Right hindlimb (tissue), 1 donor: ENCODE measurements at places on chromosomes 1 and 21.

- no peak for DNase-seq
Observed at GRCh38 chr1:28890836-28891235, 23.5 kb upstream of the EPB41 start.

DNA sequence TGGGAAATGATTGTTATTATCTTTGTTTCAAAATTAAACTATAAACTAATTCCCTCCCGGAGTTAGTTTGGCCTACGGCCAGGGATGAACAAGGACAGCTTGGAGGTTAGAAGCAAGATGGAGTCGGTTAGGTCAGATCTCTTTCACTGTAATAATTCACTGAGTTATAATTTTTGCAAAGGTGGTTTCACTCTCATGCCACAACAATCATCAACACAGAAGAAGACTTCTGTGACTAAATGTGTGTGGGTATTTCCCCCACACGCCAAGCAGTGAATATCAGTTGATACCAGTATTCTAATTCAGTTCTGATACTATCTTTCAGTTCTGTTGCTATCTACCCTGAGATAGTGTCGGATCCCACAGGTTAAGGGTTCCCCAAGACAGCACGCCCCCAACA is 215.1 kb downstream of the S1PR1 start:
- DNase-seq, result no peak

- no peak for DNase-seq
Observed at GRCh38 chr1:45112661-45113060, 93.7 kb downstream of the ZSWIM5 start.

DNA sequence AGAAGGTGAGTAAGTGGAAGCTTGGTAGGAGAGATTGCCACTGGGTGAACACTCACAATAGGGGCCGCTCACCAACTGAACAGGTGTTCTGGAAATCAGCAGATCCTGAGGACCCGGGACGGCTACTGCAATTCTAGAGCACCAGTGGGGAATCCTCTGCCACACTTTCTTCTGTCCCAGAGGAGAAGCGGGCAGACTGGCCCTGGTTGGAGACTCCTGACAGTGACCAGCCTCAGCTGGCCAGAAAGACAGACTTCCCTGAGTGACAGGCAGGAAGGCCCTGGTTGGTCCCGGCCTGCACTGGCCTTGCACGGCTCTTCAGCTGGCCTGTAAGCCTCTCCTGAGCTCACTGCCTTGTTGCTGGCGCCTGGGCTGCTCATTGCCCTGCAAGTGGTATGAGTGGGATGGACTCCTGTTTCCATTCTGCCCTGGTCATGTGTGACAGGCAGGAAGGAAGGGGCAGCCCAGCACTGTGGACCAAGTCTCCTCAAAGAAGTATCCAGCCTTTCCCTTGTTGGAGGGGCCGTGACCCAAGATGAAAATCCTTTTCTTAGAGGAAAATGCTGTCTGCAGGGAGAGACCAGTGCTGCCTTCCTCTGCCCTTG is 34.5 kb downstream of the MAN1C1 start:
- DNase-seq, result peak; percentile 17

DNA sequence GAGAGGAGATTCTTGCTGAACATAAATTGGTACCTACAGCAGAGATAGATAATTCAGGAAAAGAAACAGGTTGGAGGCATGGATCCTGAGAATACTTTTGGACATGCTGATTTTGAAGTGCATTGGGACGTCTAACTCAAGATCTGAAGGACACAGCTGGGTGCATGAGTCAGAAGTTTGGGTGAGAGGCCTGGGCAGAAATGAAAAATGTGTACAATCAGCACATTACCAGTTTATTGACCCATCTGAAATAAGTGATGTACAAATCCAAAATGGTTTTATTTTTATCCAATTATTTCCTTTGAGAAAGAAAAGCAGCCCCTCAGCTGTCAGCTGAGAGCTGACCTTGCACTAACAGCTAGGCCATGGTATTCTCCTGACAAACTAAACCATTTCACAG is 975.2 kb upstream of the B3GALT2 start:
- no peak for DNase-seq

DNA sequence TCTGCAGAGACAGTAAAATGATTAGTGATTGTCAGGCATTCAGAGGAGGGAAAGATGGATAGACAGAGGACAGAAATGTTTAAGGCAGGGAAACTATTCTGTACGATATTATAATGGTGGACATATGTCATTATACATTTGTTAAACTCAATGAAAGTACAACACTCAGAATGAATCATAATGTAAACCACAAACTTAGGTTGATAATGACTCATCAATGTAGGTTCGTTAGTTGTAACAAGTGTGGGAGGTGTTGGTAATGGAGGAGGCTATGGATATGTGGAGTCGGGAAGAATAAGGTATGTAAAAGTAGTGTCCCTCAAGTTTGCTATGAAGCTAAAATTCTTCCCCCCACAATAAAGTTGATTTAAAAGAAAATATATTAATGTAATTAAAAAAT is 455.0 kb downstream of the BRINP3 start:
- DNase-seq, result no peak

GRCh38 chr1:32486463-32487113 is 21.7 kb downstream of the ZBTB8B start:
- DNase-seq, result no peak

DNA sequence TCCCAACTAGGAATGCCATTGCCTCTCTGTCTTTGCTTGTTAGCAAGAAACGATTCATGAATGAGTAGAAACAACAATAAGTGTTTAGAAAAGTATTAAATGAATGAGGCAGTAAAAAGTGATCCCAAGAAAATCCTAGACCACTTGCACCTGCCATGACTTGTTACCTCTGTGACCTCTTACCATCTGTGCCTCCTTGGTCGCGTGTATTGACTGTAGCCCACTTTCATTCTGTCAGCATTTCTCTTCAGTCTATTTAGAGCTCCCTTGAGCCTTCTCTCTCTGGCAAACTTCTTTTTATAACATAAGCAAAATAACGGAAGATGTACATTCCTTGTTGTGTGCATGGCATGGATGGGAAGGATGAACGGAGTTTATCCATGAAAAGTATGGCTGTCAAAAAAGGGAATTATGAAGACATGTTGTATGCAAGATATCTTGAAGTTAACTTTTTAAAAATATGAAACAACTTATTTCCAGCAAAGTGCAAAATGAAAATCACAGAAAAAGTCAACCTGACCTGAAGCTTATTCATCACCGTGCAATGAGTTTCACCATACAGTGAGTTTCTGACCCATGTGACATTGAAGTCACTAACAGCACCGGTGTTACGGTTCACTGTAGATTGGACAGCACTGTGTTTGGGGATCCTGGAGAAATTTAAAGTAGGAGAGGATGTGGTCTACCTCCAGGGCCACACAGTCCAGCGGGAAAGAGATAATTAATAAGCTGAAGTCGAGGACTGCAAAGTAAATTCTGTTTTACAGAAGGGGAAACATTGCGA is 47.7 kb downstream of the KCNK1 start:
- DNase-seq, result no peak

DNA sequence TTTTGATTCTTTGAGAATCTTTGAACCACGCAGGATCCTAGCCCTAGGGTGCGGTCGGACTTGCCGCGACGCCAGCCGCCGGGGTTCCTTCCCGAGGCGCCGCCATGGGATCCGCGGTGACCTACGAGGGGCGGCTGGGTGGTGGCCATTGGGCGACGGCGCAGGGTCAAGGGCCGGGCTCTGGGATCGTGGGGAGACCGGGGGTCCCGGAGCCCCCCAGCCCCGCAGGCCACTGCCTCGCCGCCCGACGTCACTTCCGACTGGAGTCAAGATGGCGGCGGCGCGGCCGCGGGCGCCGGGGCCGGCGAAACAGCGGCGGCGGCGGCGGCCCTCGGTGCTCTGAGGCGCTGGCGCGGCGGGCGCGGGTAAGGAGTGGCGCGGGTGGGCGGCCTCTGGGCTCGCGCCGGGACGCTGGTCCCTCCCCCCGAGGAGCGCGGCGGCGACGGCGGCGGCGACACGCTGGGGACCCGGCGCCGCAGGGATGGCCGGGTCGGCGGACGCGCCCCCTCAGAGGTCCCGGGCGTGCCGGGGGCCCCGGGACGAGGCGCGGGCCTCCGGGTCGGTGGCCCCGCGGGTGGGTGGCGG is at the start of gene PRDM2:
Gene PRDM2, plus strand, starts transcription at position 253 of the 585 bp plus-strand sequence. CDS start 15,418 bp downstream, outside the sequence.
- peak; percentile 70 for DNase-seq

DNA sequence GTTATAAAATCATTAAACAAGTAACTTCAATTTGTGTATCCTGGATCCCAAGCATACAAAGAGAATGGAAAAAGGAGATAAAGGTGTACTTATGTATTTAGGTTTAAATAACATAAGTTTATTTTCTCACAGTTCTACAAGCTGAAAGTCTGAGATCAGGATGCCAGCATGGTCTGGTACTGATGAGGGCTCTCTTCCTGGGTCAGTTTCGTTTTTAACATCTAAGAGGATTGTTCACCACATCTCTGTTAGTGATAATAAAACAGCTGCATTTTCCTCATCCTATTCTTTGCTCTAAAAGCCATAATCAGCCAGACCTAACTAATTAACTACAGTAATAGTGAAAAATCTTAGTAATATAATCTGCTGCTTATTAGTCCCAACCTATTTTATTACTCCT is 5.2 kb downstream of the EGLN1 start:
- DNase-seq, result no peak

GRCh38 chr1:28601696-28602095 is 9.6 kb downstream of the RAB42 start:
- DNase-seq, result no peak

- no peak for DNase-seq
Observed at GRCh38 chr1:208544053-208544452, 299.9 kb upstream of the PLXNA2 start.

GRCh38 chr1:227918736-227919135 is 29.0 kb downstream of the WNT9A start:
- DNase-seq, result no peak

- no peak for DNase-seq
Observed at GRCh38 chr1:216210081-216210480, 213.2 kb downstream of the USH2A start.

DNA sequence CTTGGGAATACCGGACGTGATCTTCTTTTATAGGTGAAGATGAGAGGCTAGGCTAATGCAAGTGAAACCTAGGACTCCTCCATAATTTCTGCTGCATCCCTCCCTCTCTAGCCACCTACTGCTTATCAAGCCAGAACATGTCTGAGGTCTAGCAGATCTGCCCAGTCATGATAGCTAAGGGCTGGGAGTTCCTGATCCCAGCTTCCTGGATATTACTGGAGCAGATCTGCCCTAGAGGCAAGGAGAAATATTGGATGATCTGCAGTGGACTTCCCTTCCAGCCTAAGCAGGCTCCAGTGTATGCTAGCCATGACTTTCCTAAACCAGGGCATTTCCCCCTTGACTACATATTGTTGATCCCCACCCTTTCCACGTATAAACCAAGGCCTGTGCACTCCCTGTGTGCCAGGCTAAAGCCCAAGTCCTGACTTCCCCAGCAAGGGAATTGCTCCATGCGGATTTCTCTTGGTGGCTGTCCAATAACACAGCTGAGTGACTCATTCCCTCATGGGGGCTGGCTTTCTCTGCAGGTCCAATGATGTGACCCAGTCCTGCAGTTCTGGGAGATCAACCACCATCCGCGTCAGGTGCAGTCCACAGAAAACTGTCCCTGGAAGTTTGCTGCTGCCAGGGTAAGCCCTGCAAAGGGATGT is 15.5 kb upstream of the SARS1 start:
- no peak for DNase-seq

DNA sequence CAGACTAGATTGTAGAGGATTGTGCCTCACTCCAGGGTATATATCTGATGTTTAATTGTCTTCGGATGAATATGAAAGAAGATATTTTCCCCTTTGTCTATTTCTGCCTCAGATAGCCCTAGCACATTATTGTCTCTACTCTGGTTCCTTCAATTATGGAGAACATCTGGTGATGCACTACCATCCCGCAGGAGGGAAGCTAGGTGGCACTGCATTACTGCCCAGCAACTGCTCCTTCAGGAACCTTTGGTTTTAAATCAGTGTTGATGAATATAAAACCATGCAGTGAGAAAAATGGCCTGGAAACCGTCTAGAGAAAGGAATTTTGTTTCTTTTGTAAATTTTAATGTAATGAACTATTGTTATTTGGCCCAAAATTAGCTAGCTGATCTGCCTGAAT is 68.5 kb downstream of the GPR88 start:
- DNase-seq, result no peak

GRCh38 chr1:228058949-228059633 is 23.4 kb upstream of the ARF1 start:
- no peak for DNase-seq

DNA sequence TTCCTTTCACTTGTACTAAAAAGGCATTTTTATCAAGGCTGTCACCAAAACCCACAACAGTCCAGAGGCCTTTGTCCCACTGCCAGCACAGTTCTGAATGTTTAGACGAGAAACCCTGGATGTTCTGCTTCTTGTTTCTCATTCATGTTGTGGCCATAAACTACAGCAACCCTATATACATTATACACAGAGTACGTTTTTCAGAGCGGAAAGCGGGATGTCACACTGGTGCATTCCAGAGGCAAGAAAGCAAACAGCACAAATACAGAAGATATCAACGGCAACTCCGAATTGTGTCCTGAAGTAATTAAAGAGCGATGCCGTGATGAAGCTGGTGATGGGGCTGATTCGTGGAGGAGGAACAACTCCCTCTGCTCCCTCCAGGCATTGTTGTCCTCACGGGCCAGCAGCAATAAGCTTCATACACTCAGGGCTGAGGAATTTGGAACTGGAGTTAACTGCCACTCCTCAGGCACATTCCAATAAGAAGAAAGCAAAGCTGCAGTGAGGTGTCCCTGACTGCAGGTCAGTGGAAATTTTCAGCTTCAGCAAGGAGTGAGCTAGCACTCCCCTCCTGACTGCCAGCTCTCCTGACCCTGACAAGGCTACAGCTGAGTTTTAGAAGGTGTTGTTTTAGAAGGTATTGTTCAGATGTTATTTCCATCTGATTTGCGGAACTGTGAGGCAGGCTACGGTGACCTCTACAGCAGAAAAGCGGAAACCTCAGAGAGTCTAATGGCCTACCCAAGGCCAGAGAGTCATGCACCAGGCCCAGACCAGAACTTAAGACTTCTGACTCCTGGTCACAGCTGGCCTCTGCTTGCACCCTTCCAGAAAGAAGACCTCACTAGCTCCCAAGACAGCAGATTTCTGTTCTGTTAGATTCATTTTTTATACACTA is 149.0 kb downstream of the TGFBR3 start:
- DNase-seq, result peak; percentile 43

- DNase-seq, result no peak
Observed at GRCh38 chr21:41695513-41695912, 71.3 kb downstream of the RIPK4 start.

GRCh38 chr1:3525551-3526482 is 71.4 kb downstream of the ARHGEF16 start:
- no peak for DNase-seq

DNA sequence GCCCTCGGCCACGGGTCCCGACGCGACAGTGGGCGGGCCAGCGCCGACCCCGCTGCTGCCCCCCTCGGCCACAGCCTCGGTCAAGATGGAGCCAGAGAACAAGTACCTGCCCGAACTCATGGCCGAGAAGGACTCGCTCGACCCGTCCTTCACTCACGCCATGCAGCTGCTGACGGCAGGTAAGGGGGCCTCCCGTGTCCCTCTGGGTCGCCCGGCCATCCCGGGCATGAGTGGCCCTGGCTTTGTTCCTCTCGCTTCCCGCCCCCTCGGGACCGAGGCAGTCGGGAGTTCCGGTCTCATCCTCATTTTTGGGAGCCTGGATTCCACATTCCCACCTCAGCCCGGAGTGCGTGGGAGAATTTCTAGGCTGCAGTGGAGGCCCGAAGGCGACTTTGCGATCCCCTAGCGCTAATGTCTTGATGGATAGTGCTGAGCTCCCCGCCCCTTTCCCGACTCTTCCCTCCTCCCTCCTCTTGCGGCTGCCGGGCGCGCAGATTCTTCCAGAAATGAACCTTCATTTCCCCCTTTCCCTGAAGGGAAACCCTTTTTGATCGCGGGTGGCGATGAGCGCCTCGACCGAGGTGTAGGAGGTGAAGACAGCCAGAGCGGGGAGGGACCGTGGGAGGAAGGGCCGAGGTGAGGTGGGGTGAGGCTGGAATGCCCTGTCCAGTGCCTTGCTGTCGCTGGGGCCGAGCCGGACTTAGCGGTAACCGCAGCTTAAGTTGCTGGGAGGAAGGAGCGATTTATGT is 705 bp downstream of the KHDRBS1 start:
- DNase-seq, result peak; percentile 72
